ENCODE measurements at places on chromosomes 1 and 21.
A peak's percentile ranks its signal among the peaks of the same experiment; 100 is the strongest.

DNA sequence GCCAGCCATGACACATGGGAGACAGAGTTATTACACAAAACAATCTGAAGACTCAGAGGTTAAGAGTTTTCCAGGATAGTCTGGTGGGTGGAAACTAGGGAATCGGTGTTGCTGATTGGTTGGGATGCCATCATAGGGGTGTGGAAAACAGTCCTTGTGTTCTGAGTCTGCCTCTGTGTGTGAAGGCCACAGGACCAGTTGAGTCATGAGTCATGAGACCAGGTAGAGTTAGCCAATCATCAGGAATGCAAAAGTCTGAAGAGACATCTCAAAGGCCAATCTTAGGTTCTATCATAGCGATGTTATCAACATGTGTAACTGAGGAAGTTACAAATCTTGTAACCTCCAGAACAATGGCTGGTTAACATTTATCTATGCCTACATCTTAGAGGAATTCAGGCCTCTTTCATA, 49.7 kb upstream of the NEK7 start:
- no peak for DNase-seq

DNA sequence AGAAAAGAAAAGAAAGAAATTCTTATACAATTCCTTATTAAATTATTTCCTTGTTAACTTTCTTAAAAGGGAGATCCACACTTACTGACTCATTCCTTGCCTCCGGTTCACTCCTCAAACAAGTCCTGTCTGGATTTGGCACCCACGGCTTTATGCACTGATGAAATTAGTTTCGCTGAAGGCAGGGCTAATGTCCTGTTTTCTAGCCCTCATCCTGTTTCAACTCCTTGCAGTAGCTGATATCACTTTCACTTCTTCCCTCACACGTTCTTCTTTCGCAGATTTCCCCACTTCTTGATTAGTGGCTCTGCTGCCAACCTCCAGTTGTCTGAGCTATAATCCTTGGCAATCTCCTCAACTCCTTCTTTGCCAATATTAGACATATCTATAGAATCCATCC, 215.2 kb downstream of the URB2 start:
- no peak for DNase-seq

- DNase-seq: no peak
Observed at GRCh38 chr21:35179990-35180540, 131.0 kb upstream of the RUNX1 start.

DNA sequence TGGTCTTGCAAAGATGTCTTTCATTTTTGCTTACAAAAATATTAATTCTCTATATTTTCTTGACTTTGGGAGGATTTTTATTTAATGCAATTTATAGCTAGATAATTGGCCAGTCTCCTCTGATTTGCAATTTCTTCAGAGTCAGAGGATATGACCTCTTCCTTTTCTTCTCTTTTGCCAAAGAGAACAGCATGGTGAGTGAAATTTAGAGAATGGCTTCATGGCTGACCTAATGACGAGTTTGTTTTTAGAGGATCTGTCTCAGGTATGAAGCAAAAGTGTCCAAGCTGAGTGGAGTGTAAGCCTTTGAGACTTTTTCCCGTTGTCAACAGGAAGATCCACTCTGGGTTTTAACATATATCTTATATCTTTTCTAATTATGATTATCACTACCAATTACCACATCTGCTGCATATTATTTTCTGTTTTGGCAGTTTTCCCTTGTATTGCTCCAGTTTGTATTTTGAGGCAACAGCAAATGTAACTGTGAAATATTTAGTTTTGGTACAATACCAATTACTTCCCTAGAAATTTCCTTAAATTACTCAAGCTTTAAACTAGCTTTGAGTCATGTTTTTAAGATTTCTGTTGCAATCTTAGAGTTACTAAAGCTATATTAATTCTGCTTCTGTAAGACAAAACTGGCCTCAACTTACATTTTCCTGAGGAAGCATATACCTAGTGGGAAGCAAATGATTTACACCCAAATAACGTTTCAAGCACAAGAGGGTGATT, 332.8 kb upstream of the ZRANB2 start:
- no peak for DNase-seq

DNA sequence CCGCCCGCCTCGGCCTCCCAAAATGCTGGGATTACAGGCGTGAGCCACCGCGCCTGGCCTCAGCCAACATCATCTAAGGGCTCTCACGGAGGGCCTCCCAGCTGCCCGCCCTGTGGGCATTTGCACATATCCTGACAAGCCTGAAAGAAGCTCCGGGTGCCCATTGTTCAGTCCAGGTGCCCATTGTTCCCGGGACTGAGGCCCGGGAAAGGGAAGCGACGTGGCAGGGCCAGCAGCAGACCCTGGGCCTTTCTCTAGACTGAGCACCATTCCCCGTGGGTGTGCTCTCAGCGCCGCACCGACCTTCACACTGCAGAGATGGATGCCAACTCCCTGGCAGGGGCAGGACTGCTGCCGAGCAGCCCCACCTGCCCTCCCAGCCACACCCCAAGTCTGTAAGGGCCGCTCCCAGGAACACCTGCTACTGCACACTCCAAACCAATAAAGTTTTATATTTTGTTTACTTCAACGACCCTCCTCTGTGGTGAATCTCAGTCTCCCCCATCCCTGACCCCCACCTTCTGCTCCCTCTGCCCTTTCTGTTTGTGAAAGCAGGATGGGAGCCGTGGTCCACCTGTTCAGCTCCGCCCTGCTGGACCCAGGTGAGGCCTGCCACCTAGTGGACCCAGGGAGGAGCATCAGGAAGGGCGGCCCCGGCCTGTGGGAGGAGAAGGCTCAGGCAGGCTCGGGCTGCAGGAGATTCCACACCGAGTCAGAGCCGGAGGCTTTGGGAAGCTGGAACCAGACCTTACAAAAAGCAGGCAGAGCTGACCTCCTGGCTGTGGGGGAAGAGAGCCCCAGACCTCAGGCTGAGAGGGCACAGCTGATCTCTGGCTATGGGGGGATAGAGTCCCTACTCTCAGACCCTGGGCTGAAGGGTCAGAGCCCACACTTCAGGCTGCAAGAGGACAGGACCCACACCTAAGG, 1.1 kb upstream of the TMEM82 start:
- peak; percentile 88 for DNase-seq

GRCh38 chr1:41581216-41582003, 96.9 kb upstream of the EDN2 start:
- no peak for DNase-seq
